ENCODE measurements at places on chromosomes 1 and 21.

- no peak for DNase-seq
These were observed 19.4 kb downstream of the PSEN2 start for GRCh38 chr1:226889616-226890330.

DNA sequence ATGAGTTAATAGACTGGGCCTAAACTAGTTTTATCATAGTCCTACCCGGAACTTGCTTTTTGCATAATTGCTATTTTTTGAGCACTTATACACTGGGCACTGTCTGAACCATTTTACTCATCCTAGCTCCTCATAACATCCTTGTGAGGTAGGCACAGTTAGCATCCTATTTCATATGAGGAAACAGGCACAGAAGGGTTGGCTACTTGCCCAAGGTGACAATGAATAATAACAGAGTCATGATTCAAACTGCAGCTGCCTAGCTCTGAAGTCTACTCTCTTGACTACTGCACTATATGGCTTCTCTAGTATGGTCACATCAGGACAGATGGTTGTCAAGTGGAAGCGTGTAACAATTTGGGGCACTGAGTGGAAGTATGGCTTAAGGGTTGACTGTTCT, 18.2 kb upstream of the RC3H1 start:
- DNase-seq = no peak

DNA sequence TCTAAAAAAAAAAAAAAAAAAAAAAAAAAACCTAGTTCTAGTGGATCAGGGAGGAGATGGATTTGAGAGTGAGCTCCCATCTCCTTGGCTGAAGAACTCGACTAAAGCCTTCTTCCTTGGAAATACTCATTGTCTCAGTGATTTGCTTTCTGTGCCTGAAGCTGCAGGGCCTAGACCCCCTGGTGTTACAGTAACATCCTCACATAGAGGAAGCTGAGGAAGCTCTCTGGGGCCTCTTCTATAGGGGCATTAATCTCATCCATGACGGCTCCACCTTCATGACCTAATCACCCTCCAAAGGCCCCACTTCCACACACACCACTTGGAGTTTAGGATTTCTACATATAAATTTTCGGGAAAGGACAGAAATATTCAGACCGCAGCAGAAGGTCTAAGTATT, 95.9 kb upstream of the ETS2 start:
- no peak for DNase-seq

DNA sequence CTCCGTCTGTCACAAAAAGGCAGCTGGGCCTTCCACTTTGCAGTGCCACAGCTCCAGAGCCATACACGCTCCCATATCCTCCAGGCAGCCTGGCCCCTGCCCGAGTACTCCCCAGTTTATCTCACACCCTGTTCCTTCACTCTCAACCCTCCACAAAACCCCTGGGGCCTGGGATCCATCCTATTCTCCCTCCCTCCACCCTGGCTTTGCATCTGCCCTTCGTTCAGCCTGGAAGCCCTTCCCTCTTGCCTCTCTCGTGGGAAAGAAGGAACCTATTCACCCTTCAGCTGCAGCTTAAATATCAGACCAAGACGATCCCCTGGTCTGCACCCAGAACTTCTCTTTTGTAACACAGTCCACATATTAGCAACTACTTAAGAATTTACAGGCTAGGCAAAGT, 56.7 kb downstream of the CAMK2N1 start:
- DNase-seq = no peak

DNA sequence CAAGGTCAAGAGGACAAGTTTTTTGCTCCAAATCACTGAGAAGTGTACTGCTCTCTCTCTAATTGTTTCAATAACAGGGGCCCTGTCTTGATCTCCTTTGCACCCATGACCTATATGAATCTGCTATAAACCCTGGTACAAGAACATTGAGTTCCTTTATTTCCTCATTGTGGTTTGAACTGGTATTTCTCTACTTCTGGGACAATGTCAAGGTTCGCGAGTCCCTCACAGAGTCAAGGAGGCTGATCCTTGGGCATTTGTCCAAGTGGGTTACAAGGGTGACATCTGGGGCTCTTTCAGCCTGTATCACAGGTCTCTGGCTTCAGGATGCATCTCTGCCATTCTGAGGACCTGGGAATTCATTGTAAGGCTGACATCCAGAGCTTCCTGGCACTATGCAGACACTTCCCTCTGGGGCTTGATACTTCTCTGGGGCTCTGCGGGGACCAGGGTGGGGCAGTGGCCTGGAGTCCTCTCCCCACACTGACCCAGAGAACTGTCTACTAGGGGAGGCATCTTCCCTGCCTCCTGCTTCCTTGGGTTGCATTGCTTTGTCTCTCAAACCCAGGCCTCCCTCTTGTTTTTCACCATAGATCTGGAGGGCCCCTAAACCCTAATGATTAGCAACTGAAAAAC, 22.5 kb upstream of the ZNF648 start:
- DNase-seq = no peak

- DNase-seq = no peak
These were observed 432.3 kb downstream of the PTPRU start for GRCh38 chr1:29668551-29669157.

DNA sequence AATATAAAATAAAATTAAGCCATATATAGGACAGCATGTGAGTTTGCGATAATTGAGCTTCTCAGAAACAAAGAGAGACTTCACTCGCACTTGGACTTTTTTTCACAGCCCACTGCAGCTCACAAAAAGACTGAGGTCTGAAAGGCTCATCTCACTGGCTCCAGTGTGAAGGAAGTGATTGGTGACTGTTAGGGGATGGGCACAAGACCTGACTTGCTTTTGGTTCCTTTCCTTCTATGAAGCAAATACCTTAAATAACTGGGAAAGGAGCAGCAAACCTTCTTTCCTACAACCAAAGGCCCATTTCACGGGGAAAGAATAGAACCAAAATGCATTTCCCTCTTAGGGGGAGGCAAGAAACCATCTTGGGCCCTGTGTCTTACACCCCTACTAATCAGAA, 13.1 kb upstream of the TTLL7 start:
- no peak for DNase-seq

DNA sequence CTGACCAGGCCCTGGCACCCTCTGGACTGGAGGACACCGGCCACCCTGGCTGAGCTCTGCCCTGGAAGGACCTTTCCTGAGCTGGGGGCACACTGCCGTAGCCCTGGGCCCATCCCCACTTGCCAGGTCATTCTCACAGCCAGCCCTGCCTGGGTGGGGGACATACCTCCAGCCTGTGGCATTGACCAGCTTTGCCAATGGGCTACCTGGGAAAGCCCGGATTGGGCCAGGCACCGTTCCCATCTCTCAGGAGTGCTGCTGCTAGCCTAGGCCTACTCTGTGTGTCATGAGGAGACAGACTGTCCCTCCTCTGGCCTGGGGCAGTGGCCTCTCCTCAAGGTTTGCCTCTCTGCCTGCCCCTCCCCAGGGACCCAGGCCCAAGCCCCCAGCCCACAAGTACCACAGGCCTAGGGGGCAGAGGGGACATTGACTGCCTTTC, 40.0 kb downstream of the COQ8A start:
- no peak for DNase-seq

DNA sequence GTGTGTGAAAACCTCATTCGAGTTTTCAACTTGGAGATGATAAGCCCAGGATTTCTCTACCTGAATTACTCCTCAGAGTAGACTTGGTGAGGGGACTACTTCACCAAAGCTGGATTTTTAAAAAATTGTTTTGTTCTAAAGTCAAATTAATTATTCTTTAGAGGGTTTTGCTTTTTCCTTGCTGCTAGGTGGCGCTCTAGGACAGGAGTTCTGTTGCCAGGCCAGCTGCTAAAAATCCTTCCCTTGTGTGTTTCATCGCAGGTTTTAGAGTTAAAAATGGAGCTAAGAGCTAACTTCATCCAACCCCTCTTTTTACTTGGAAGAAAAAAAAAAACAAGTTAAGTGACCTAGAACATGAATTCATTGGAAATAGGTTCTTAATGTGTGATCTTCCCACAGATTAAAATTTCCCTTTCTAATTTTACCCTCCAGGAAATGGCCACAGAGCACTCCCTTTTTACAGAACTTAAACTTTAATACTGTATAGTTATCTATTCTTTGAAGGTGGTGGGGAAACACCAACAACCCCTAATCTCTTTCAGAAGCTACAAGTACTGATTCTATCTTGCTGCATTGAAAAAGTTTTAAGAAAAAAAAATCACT, 36.7 kb upstream of the FAM163A start:
- DNase-seq = peak; percentile 67

- peak; percentile 64 for DNase-seq
These were observed 32.9 kb downstream of the DUSP10 start for GRCh38 chr1:221708987-221709386.

GRCh38 chr1:86788300-86789206, 84.2 kb downstream of the SH3GLB1 start:
- no peak for DNase-seq

- DNase-seq = no peak
These were observed 267.8 kb downstream of the C1orf94 start for GRCh38 chr1:34444516-34444915.

- DNase-seq = no peak
These were observed 534.3 kb downstream of the PLPP3 start for GRCh38 chr1:56045062-56045461.

DNA sequence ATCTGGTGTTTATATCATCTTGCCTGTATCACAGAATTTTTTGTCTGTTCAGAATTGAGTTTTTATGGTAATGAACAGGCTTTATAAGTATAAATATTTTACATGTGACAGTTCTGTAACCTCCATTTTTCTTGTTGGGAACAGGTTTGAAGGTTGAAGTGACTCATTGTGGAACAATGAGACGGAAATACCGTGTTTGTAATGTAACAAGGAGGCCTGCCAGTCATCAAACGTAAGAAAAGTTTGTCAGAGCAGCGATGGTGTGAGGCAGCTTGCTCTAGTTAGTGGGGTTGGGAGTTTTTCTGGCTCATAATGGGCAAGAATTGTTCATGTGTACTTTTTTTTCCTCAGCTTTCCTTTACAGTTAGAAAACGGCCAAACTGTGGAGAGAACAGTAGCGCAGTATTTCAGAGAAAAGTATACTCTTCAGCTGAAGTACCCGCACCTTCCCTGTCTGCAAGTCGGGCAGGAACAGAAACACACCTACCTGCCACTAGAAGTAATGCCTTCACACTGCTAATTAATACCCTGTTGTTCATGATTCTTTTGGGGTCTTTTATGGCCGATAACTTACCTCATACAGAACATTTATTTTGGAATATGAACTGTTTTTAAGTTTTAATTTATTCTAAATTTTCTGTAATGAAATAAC, 75.2 kb upstream of the TEKT2 start:
- DNase-seq = no peak

- DNase-seq = no peak
These were observed 215.6 kb upstream of the B3GALT2 start for GRCh38 chr1:193402037-193402436.

DNA sequence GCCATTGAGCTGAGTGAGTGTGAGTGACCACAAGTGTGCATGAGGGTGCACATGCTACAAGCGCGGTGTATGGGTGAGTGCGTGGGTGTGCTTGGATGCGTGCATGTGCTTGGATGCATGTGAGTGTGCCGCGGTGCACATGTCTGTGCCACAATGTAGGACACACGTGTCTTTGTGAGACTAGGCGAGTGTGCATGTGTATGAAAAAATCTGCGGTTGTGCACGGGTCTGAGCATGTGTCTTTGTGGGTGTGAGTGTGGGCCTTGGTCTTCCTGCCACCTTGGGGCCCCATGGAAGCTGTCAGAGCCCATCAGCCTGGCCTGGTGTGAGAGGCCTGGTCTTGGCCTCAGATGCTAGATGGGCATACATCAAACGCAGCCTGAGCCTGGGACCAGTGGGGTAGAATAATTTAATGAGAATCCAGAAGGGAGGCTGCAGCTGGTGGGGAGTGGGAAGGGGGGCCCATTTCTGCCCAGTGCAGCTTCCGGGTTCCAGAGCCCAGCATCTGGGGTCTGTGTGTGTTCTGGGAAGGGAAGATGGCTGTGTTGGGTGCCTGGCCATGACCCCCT, 103.9 kb upstream of the SLC2A1 start:
- no peak for DNase-seq

DNA sequence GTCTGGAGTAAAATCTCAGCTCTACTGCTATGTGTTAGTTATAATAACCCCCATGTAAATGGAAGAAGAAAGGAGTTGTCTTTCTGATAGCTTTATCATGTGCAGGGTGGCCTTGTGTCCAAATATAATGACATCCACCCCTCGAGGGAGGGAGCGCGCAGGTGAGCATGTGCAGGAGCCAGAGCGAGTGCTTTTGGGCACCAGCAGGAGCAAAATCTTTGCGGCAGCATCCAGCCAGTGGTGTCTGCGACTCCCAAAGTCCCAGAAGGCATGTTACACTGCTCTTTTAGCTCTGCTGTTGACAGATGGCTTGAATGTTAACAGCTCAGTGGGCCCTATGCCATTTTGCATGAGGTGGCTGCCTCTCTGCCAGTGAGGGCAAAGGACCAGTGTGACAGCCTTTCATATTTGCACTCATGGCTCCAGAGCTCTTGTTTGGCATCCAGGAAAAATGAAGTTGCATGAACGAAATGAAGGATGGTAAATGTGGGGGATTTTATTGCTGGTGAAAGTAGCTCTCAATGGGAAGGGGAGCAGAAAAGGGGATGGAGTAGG, 146.7 kb downstream of the HMCN1 start:
- DNase-seq = no peak

DNA sequence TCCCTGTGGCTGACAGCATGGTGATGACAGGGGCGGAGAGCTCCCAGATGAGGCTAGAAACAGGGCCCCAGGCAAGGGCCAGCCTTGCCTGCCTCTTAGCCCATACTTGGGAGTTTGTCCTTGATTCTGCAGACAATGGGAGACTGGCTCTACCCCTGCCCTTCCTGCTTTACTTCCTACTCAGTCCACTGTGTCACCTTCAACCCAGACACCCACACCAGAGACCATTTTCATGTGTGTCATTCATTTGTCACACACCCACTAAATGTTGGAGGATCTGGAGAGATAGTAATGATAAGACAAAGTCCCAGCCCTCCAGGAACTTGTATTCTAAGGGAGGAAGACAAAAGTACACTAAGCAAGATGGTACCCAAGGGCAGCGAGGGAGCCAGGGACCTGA, 43.7 kb downstream of the SYT6 start:
- DNase-seq = no peak

GRCh38 chr1:6342056-6342455, 51.5 kb downstream of the ACOT7 start:
- no peak for DNase-seq

GRCh38 chr1:20405051-20405754, 80.8 kb downstream of the CAMK2N1 start:
- no peak for DNase-seq

DNA sequence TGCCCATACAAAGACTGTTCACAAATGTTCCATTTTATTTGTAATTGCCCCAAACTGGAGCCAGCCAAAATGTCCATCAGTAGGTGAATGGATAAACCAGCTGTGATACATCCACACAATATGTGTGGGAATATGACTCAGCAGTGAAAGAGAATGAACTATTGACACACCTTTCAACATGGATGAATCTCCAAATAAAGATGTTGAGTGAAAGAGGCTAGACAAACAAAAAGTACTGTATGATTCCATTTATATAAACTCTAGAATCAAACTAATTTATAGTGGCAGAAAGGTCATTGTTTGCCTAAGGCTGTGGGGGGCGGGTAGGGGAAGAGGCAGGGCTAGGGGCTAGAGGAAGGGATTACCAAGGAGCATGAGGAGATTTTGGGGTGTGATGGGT, 4.5 kb downstream of the DHCR24 start:
- no peak for DNase-seq
